ENCODE measurements at places on chromosomes 1 and 21.

GRCh38 chr1:156623946-156624813 lies 5.0 kb downstream of the HAPLN2 start:
- no peak for DNase-seq

- DNase-seq = no peak
Measured at GRCh38 chr21:35257413-35257812, 208.3 kb upstream of the RUNX1 start.

DNA sequence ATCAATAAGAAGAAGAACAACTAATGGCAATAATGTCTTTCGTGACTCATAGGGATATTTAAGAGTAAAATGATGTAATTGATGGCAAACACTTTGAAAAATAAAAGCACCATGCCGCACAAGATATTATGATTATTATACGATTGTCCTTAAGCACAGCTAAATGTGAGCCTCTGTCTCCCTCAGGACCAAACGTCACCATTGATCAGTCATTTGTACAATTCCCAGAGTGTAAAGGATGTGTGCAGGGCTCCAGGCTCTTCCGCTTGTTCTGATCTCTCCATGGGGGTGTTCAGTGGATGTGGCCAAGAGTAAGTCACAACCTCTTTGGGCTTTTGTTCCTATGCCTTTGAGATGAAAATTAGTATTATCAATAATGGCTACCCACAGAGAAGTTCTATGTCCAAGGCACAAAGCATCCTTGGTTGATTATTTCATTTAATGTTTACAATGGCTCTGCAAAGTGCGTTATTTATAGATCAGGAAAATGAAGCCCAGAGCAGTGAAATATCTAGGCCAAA lies 17.7 kb upstream of the C1orf87 start:
- DNase-seq = no peak

GRCh38 chr1:198630863-198631262 lies 8.0 kb upstream of the PTPRC start:
- no peak for DNase-seq

DNA sequence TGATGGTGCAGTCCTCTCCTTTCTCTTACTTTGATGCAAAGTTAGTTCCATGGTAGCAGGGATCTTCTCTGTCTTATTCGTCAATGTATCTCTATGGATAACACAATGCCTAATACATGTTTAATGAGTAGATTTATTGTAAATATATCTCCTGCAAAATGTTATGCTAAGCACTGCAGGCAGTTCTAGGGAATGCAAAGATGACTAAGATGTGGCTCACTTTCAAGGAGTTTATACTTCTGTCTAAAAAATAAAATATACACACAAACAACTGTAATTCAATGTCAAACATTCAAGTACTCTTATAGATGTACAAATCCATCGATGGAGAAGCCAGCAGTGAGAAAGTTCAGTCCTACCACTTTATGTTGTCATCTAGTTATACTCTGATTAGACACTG lies 194.3 kb downstream of the KCTD3 start:
- DNase-seq = no peak

DNA sequence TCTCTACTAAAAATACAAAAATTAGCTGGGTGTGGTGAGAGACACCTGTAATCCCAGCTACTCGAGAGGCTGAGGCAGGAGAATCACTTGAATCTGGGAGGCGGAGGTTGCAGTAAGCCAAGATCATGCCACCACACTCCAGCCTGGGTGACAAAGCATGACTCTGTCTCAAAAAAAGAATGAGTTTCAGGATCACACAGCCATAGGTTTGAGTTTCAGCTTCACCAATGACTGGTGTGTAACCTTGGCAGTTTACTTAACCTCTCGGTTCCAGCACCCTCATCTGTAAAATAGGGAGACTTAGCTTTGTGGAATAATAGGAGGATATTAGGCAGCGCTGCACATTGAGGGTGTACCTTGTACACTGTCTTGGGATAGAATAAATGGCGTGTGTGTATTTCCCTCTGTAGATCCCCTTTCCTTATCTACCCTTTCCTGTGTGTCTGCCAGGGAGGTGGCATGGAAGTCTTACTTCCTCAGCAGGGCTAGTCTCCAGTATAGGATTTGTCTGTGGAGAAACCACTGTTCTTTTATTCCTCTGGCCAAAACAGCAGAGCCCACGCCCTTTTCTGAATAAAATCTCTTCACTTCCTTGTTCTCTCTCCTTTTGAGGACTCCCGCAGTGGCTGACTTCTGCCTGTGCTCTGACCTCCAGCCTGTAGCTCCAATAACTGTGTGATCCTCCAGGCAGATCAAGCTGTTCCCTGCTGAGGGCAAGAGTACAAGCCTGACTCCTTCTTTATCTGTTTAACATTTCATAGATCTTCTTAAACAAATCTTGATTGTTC lies 90.4 kb downstream of the HHAT start:
- DNase-seq = no peak

DNA sequence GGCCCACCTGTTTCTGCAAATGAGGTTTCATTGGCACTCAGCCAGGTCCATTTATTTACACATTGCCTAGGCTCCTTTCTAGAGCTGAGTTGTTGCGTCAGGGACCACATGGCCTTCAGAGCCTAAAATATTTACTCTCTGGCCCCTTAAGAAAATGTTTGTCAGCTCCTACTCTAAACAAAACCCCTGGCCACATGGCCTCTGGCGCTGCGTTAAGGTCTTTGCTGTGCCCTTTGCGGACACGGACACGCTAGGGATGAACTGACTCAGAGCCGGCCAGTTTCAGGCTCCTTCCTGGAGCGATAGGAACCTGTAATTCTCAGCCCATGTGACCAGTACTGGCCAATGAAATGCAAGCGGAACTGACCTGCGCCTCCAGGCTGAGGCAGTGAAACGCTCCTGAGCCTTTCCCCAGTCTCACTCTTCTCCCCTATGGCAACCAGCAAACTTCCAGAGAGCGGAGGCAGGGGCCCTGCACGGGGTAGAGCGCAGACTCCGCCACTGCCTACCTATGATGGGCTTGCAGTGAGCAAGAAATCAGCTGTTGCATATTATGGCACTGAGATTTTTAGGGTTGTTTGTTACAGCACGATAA lies 160.3 kb downstream of the ETS2 start:
- no peak for DNase-seq

GRCh38 chr1:71462247-71462646 lies 381.4 kb upstream of the ZRANB2 start:
- DNase-seq = no peak

DNA sequence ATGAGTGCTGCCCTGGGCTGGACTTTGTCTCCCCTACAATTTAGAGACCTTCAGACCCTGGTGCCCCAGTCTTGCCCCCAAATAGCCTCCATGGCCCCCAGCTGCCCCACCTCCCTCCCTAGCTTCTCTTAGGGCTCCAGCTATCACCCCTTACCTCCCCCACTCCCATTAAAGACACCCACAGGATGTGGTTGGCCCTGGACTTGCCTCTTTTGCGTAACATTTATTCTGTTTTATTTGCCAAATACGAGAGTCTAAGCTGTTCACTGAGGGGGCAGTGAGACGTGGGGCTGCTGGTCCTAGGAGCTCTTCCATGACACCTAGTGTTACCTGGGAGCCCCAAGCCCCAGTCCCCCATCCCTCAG lies 4.5 kb downstream of the ZC3H12A start:
- peak; percentile 56 for DNase-seq

GRCh38 chr1:151143057-151143435 lies 3.4 kb downstream of the SEMA6C start:
- no peak for DNase-seq

DNA sequence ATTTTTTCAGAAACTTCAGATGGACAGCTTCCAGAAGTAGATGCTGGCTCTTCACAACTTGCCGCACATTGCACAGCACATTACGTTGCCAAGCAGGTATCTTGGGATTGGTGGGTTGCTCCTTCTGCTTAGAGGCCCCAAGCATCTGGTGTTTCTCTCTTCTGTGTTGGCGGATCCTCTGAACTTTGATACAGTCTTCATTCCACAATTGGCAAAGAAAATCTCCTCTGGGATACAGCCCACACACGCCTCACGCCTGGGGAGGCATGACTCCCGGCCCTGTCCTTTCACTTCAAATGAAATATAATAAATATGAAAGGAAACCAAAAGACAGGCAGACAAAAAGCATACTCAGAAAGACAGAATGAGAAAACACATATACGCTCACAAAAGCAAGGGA lies 72.3 kb upstream of the PPP2R5A start:
- DNase-seq = no peak

DNA sequence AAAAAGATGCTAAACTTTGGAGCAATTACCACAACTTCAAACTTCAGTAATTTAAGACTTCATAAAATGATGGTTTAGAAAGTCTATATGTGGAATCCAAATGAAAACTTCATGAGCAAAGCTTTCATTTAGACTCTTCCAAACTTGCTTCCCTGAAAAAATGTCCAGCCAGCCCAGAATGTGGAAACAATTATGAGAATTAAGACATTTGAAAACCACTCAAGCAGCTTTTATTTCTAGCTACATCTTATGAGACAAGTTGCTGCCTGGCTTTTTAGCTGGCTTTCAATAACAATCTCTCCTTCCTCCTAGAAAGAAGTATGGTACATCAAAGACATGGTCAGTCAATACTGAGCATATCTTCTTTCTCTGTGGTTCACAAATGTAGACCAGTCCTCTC lies 21.8 kb downstream of the LPAR3 start:
- DNase-seq = no peak

All from AML-193 (cell line).